ENCODE measurements at places on chromosomes 4 and X.

GRCh38 chr4:145285928-145286327, 105.5 kb upstream of the OTUD4 start:
- DNase-seq, result no peak

GRCh38 chr4:110487873-110488272, 11.9 kb downstream of the ENPEP start:
- DNase-seq, result no peak

- no peak for DNase-seq
Measured at GRCh38 chr4:166460769-166461550, 587.9 kb downstream of the TLL1 start.

DNA sequence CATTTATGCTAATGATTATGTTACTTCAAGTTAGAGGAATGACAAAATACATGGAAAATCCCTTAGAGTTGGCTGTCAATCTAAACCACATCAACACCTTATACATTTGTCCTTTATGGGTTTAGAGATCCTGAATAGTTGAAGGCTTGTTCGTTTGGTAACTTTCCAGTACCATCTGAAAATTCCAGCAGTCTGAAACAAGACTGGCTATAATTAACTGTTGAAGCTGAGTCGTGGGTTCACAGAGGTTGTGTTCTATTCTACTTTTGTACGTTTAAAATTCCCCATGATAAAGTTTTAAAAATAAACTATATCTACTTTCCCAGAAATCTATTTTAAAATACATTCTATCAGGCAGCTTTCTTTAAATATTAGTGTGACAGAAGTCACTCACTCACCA, 73.0 kb downstream of the USP46 start:
- no peak for DNase-seq

DNA sequence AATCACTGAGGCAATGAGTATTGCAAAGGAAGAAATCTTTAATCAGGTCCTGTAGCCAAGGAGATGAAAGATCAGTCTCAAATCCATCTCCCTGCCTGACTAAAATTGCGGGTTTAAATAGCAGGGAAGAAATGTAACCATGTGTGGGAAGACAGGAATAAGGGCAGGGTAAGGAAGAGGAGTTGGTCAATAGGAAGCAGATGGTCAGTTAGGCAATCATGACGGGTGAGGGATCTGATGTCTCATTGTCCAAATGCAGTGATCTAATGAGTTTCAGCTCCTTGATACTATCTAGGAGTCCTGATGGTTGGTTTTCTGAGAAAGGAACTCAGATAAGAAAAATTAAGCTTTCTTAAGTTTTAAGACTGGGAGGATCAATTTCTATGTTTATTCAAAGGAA, 200.8 kb downstream of the SPATA18 start:
- DNase-seq, result no peak

DNA sequence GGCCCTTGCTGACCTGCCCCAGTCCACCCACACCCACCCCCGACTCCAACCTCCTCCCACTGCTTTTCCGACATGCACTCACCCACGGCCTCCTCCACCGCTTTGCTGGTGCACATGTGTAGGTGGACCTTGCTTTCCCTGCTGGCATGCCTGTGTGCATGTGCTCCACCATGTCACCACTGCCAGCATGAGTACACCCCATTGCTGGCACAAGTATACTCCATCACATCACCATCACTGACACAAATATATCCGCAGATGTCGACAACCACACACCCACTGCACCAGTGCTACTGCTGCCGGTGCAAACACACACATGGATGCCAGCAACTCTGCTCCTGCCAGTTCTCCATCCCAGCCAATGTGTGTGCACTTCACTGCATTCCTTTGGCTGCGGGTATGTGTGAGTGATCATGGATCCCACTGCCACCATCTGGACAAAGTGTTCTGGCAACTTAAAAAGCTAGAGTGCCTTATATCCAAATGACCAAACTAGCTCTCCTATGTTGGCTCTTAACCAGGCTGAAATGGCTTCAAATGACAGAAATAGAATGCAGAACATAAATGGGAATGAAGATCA, 1072.3 kb downstream of the RAPGEF2 start:
- no peak for DNase-seq

GRCh38 chr4:187183346-187183745, 459.7 kb upstream of the FAT1 start:
- DNase-seq, result no peak

DNA sequence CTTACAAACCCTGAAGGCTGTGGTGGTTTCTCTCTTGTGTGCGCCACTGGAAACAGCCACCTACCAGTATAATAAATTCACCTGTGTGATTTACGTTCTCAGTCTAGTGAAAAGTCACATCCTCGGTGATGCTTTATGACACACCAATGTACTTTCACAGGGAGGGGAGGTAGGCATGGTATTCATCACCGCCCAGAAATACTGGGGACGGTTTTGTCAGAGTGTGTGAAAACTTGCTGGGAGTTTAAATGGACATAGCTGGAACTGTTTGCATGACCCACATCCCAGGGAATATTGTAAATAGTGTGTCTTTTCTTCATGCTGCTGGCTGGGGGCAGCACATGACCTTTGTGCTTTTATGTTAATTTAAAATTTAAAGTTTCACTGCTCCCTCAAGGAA, 421.8 kb downstream of the MAPK10 start:
- DNase-seq, result no peak

DNA sequence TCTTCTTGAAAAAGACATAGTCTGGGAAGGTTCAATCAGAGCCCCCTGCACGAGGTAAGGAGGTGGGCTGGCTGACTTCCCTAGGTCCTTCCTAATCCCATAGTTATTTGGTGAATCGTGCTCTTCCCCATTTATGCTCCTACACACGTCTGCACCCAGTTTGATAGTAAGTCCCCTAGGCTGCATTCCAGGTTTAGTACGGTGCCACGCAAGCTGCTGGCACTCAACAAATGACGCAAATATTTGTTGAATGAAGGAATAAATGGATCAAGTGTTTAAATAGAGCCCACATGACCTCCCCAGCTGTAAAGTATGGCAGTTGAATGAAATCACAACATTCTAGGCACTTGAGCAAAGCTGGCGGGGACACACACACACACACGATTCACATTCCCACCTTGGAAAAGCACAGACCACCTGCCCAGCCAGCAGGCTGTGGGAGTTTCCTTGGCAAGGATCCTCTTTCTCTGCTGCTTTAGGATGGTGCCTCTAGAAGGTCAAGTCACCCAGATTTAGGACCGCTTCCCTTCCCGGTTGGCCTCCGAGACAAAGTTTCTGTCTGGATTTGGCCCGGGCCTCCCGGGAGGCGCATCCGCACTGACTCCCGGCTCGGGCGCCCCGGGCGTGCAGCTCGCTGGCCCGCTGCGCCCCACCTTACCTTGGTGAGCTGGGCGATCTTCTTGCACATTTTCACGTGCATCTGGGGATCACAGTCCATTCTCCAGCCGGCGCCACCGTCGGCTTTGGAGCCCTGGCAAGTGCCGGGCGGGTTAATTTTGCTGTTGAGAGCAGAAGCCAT, 721 bp downstream of the FAM184B start:
- DNase-seq, result no peak

GRCh38 chr4:165191348-165191656, 16.1 kb upstream of the KLHL2 start:
- no peak for DNase-seq

DNA sequence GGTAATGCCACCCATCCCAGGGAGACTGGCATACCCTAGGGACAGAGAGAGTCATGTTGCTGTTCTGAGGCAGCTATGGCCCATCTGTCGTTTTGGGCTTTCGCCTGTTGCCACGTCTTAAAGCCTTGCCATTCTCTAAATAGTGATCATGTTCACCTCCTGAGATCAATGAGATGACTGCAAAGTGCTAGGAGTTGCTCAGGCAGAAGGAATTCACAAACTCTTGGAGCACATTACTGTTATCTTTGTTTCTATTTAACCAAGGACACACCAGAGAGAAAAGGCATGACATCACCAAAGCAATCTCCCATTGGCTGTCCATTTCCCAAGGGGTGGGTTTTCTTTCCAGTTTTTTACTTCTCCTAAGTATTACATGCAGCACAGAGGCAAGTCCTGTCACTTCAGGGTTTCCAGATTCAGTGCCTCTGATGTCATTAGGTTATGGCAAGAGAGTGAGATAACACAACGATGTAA, 37.1 kb upstream of the SETD7 start:
- DNase-seq, result no peak

DNA sequence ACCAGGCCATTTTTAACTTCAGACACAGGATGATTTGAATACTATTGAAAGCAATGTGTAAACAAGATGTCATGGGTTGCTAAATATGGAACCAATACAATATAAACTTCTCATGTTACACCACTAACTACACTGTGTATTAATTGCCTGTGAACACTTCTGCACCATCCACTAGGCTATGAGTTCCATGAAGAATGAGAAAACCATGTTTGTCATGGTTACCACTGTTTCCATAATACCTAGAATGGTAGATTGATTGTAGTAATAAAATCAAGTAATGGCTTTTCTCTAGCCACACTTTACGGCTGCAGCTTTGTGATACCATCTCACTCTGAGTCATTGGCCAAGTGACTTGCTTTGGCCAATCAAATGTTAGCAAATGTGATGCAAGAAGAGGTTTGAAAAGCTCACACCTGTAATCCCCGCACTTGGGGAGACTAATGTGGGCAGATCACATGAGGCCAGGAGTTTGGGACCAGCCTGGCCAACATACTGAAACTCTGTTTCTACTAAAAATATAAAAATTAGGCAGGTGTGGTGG, 19.9 kb upstream of the CYBB start:
- DNase-seq, result no peak

- no peak for DNase-seq
Measured at GRCh38 chrX:20130357-20130756, 11.3 kb downstream of the EIF1AX start.

- no peak for DNase-seq
Measured at GRCh38 chrX:255923-256331, 25.3 kb upstream of the PLCXD1 start.

- peak; percentile 23 for DNase-seq
Measured at GRCh38 chr4:87838890-87839591, 6.3 kb downstream of the MEPE start.

DNA sequence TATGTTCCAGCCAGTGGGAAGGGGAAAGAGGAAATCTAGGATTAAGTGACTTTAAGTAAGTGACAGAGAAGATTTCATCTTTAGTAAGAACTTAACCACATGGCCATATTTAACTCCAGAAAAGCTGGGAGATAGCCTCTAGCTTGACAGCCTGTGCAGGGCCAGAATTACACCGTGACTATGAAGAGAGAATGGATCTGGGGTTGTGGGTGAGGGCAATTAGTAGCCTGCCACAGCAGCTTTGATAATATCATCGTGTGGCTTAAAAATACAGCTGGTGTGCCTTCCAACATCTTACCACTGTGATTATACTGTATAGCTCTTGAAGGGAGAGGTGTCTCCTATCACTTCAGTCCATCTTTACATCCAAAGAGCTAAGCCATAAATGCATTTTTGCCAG, 57.6 kb upstream of the TBC1D9 start:
- DNase-seq, result no peak

- DNase-seq, result no peak
Measured at GRCh38 chr4:160927311-160927710, 1236.5 kb downstream of the FSTL5 start.

GRCh38 chr4:7987148-7987989, 47.7 kb upstream of the AFAP1 start:
- DNase-seq, result peak; percentile 43

- DNase-seq, result no peak
Measured at GRCh38 chrX:34562006-34562405, 95.1 kb downstream of the TMEM47 start.

DNA sequence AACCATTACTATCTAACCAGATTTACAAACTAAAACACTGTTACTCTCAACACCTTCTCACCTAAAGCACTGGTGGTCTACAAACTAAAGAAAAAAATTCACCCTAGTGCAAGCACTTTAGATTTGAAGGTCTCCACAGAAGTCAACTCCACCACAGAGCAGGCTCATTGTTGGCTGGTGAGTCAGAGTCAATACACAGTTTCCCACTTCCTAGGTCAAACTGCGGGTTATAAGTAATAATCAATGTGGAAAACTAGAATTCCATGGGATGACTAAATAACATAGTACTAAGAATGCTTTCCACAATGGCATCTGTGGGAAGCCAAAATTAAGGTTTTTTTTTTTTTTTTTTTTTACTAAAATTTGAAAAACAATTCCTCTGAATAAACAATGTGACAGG, 191.8 kb downstream of the PDGFC start:
- no peak for DNase-seq

DNA sequence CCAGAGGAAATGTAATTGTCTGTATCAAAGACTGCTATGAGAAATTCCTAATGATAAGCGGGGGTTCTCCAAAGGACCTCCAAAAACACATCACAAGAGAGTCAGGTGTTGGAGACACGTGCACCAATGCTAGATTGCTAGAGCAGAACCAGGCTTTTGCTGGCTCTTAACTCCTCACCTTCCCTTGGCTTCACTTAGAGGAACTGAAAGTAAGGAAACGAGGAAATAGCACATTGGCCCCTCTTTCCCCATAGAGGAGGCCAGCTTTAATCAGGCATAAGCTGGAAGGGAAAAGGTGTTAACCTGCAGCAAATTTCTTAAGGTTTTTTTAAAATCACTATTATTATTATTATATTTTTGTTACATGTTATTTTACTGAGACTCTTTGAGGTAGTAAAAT, 13.6 kb downstream of the OTC start:
- no peak for DNase-seq

DNA sequence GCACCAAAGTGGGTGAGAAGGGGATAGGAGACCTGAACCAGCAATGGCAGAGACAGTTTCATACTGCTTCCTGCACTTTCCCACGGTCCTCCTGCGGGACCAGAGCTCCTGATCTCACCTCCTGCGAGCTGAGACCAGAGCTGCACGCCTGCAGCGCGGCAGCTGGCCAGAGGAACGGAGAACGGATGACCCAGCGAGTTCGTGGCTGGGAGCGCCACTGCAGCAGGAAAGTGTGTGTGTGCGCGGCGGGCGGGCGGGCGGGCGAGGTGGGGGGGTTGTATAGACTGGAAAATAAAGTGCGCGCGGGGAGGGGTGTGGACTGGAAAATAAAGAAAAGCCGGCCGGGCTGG, 16.5 kb downstream of the MCF2 start:
- DNase-seq, result no peak
